ENCODE measurements at places on chromosomes 7 and 10.

DNA sequence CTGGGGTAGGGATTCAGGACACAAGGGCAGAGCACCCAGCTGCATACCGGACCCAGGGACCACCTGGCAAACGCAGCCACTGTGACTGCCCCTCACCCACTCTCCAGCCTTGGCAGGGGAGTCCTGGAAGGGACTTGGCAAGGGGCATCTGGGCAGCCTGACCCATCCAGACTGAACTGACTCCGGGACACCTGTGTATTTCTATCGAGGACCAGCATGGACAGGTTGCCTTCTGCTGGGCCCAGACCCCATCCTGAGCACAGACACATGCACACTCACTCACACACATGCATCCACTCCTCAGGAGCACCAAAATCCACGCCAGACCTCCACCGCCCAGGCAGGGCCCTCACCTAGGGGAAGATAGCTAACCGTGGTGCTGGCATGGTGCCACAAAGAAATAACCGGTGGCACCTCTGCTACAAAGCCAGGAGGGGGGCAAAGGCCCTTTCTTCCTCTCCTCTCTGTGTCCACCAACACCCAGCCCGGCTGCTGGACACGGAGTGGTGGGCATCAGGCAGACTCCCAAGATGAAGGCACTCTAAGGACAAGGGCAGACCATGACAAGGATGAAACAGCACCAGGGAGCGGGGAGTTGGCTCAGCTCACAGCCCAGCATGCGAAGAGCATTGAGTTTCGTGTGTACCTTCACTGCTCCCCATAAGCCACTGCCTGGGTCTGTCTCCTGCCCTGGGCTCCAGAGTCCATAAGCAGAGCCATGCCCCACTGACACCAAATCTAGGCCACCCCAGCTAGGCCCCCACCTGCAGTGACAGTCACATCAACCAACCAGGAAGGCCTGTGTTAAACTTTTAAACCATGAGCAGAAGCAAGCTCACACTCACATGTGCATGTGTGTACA, 35.3 kb downstream of the KCNH2 start:
- DNase-seq = no peak

GRCh38 chr10:93568105-93568390, 1.6 kb downstream of the FFAR4 start:
- DNase-seq = no peak

DNA sequence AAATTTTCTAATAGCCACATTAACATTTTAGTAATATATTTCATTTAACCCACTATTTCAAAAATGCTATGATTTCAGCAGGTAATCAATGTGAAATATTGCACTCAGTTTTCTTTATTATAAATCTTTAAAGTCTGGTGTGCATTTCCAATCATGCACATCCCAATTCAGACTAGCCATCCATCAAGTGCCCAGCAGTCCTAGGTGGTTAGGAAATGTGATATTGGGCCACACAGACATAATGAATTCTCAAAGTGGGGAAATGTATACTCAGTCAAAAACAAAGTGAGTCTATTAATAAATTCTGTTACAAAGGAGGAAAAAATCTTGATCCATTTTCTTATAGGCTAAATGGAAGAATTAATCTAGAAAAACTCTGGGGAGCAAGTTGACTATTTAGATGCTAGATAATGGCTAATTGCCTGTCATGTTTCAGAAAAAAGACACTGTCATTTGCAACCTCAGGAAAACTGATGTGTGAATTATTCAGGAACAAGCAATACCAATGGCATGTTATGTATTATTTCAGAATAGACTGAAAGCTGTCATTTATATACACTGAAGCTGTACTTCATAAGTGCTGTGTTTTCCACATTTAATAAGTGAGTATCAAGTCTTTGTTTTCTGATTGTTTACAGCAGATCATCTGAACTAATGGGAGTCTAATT, 629.1 kb upstream of the ADARB2 start:
- DNase-seq = no peak

- DNase-seq = peak; percentile 67
Observed at GRCh38 chr7:123871998-123872867, 27.3 kb downstream of the HYAL4 start.

GRCh38 chr10:69728335-69728870, 73.3 kb upstream of the COL13A1 start:
- no peak for DNase-seq

GRCh38 chr7:150797661-150798060, 2.5 kb downstream of the TMEM176B start:
- DNase-seq = peak; percentile 49

- no peak for DNase-seq
Observed at GRCh38 chr10:24430591-24430990, 221.7 kb downstream of the KIAA1217 start.

GRCh38 chr10:66167816-66168215, 758.0 kb upstream of the LRRTM3 start:
- DNase-seq = no peak

DNA sequence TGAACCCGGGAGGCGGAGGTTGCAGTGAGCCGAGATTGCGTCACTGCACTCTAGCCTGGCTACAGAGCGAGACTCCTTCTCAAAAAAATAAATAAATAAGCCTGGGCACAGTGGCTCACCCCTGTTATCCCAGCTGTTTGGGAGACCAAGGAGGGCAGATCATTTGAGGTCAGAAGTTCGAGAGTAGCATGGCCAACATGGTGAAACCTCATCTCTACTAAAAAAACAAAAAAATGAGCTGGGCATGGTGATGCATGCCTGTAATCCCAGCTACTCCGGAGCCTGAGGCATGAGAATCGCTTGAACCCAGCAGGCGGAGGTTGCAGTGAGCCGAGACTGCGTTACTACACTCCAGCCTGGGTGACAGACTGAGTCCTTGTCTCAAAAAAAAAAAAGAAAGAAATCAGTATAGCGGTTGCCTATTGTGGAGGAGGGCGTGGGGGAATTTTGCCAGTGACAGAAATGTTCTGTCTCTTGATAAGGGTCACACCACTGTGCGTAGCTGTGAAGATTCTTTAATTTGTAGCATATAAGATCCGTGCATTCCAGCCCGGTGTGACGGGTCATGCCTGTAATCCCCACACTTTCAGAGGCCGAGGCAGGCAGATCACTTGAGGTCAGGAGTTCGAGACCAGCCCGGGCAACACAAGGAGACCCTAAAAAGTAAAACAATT, 17.9 kb upstream of the EIF3B start:
- no peak for DNase-seq

GRCh38 chr10:99497343-99498025, 35.3 kb upstream of the NKX2-3 start:
- DNase-seq = no peak

DNA sequence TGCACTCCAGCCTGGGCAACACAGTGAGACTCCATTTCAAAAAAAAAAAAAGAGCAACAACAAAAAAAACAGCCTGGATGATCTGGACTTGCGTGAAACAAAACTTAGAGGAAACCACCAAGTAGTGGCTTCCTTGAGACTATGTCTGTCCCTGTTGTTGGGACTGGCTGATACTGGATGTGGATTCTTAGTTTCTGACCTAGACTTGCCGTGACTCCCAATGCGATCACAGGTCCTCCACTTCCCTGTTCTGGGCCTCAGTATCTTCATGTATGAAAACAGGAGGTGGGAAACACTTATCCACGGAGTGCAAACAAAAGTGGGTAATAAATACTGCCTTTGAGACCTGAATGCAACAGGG, 125.7 kb downstream of the PRPF18 start:
- no peak for DNase-seq

GRCh38 chr10:30750971-30751677, 121.6 kb upstream of the LYZL2 start:
- DNase-seq = no peak

GRCh38 chr10:804787-805619, 115.5 kb upstream of the DIP2C start:
- DNase-seq = no peak

DNA sequence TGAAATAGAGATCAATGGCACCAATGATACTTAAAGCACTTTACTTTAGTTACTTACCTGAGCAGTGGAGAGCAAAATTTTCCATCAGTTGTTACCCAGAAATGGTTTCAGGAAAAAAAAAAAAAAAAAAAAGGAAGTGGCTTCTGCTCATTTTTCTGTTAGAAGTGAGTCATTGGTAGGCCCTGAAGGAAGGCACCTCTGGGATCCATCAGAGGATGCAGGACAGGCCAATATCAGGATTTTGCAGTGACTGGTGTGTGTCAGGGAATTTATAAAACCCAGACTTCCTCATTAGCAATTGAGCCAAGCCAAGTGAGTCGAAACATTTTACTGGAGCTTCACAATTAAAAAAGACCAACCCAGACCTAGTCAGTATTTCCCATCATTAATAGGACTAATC, 2.3 kb upstream of the SMIM30 start:
- DNase-seq = no peak

DNA sequence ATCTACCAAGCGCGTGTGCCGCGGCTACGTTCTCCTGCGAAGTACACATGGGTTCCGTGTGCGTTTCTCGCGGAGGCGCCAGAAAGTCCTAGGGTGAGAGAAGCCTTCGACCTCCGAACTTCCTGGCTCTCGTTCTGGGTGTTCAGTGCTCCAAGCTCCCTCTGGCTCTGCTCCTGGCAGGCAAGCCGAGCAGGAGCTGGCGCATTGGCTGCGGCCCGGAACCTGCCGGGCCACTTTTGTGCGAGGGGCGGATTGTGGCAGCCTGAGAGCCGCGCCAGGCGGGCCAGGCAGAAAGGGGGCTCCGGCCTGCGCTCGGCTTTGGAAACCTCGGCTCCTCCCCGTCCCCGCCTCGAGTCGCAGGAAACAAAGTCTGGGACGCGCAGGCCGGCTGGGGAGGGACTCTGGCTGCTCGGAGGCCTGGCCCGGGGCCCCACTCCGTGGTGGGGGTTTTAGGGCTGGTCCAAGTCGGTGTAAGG, 9.6 kb downstream of the EMX2 start:
- no peak for DNase-seq

DNA sequence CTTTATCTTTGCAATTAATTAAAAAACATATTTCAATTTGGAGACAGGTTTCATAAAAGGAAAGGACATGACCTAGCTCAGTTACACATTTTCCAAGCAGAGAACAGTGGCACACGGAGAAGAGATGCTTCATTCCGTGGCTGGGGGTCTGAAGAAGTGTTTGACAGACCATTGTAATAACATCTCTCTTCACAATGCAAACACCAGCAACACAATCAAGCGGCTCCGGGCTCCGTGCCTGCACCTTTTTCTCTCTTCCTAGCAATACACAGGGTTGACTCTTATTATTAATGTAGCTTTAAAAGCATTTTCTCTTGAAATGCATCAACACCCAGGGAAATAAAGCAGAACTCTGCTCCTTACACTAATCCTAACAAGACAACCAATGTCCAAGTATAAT, 261.0 kb upstream of the AOAH start:
- DNase-seq = no peak

DNA sequence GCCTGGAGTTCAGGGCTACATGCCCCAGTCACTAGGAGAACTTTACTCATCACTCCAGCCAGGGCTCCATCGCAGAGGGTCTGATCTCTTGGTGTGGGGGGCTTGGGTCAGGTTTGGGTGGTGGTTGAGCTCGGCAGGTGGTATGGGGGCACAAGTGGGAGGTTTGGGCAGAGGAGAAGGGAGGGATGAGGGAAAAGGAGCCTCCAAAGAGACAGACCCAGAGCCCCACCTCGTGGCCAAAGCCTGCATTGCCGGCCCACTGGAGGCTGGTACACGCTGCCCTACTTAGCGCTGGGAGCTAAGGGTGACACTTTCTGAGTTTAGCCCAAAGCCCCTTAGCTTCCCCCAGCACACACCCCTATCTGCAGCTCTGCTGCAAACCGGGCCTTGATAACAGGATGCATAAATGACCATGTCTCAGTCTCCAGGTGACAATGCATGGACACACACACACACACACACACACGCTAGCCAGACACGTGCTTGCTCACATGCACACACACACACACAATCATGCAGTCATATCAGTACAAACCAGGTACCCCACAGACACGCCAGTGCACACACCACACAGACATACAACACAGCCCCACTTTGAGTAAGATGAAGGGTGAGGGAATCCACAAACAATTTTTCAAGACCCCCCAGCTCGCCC, 14.7 kb downstream of the LZTS2 start:
- peak; percentile 83 for DNase-seq

DNA sequence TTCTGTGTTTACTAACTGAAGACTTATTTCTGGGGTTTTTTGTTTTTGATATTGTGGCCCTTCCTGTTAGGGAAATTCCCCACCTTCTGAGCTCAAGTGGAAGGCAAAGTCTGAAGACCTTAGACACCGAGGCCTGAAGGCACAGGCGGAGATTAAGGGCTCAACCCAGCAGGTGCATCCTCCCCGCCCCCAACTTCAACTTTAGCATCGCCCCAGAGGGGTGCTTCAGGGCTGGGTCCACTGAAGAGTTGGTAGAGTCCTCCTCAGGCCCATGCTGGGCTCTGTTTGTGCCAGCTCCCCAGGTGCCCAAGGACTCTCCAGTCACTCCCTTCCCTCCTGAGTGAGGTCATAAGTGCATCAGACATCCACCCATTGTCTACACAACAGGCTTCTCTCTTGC, 9.4 kb upstream of the PPIA start:
- DNase-seq = no peak

DNA sequence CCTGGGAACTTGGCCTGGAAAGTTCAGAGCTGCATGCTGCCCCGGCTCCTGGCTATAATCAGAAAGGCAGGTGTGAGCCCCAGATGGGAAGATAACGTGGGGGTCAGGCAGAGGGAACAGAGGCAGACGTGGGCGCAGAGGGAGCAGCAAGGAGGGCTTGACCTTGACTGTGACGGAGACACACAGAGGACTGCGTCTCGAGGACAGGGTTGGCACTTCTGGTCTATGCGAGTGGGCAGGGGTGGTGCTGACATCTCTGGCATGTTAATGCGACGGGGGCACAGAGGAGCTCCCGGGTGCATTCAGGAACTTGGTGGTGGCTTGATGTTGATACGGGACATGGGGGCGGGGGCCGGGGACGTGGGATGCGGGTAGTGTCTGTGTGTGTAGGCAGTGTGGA, 232.1 kb upstream of the GRB10 start:
- no peak for DNase-seq

- no peak for DNase-seq
Observed at GRCh38 chr7:22832401-22832800, 9.8 kb upstream of the TOMM7 start.

DNA sequence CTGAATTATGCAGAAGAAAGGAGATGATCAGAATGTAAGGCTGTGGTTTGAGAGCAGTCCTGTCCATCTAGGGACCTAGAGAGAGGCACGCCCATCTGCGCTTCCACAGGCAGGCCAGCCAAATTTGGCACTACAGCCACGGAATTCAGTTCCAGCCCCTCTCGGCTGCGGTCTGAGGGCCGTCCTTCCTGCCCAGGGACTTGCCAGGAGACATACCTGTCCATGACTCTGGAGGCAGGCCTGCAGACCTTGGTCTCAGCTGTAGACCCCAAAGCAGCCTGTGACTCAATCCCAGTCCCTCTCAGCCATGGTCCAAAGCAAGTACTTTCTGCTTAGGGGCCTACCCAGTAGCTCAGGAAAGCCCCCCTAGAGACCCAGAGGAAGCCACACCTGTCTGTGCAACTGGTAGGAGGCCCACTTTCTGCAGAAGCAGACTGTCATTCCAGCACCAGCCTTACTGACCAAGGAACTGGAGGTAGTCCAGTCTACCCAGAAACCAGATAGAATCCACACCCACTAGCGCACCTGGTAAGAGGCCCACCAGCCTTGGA, 720.9 kb downstream of the PARD3 start:
- no peak for DNase-seq

- DNase-seq = peak; percentile 70
Observed at GRCh38 chr10:115355162-115355760, 262.1 kb downstream of the ATRNL1 start.

GRCh38 chr7:4845740-4846142, 16.1 kb downstream of the PAPOLB start:
- DNase-seq = peak; percentile 19

GRCh38 chr10:22648547-22648961, 65.8 kb downstream of the PIP4K2A start:
- peak; percentile 79 for DNase-seq

- DNase-seq = no peak
Observed at GRCh38 chr10:29650552-29650944, 15.8 kb upstream of the SVIL start.

Data from A673 (cell line).